ENCODE measurements at places on chromosomes 2 and 18. TPM values are rescaled to one million over a fixed set of nuclear protein-coding genes. Genes with fewer than 3 reads are reported as not detected.

DNA sequence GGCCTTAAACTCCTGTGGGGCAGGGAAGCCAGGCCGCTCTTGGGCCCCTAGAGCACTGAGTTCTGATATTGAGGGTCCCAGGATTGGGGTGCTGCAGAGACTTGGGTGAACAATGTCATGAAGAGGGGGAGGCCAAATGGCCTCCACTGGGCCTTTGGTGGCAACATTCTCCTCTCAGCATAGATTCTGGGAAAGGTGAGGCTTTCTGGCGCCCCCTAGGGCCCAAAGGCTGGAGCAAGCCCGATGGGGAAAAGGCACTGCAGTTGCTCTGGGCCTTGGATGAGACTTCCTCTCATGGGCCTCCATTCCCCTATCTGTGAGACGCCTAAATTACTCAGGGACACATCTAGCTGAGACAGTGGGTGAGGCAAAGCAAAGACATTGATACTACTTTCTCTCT is 84.8 kb downstream of the ACAA2 start:
- no peak for DNase-seq

DNA sequence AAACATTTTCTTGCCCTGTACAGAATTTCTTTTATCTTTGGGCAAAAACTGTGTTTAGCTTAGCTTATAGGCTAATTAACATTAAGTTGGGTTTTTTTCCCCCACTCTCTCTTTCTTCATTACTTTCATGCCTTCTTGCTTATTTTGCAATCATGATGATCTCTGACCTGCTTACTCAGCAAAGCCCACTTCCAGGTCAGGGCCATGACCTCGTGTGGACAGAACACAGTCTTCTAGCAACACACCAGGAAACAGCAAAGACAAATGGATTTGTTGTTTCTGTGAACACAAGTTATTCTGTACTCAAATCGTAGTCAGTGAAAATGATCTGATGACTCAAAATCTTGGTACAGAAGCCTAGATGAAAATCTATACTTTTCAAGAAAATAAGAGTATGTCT is 60.7 kb downstream of the SPATS2L start:
- no peak for DNase-seq

DNA sequence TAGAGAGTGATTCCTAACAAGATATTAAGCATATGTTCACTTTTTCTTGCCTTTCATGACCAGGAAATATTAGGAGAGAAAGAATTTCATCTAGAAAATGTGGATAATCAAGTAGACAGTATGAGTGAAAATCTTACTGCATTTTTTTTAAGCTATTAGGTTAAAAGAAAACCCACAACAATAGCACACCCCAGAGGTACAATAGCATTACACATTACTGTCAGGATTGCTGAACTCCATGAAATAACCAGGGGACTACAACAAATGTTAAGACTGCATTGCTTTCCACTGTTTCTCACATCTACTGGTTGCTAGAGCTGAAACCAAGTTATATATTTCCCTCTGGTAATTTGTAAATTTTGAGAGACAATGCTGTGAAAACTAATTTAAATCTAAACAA is 33.7 kb downstream of the KLF7 start:
- DNase-seq: no peak

- DNase-seq: no peak
Observed at GRCh38 chr2:140882671-140883620, 1247.9 kb downstream of the LRP1B start.

SH3RF3 gene
- total RNA-seq: 7.1 TPM
